ENCODE measurements at places on chromosomes 4 and X. TPM values are rescaled to one million over a fixed set of nuclear protein-coding genes. Genes with fewer than 3 reads are reported as not detected.

DNA sequence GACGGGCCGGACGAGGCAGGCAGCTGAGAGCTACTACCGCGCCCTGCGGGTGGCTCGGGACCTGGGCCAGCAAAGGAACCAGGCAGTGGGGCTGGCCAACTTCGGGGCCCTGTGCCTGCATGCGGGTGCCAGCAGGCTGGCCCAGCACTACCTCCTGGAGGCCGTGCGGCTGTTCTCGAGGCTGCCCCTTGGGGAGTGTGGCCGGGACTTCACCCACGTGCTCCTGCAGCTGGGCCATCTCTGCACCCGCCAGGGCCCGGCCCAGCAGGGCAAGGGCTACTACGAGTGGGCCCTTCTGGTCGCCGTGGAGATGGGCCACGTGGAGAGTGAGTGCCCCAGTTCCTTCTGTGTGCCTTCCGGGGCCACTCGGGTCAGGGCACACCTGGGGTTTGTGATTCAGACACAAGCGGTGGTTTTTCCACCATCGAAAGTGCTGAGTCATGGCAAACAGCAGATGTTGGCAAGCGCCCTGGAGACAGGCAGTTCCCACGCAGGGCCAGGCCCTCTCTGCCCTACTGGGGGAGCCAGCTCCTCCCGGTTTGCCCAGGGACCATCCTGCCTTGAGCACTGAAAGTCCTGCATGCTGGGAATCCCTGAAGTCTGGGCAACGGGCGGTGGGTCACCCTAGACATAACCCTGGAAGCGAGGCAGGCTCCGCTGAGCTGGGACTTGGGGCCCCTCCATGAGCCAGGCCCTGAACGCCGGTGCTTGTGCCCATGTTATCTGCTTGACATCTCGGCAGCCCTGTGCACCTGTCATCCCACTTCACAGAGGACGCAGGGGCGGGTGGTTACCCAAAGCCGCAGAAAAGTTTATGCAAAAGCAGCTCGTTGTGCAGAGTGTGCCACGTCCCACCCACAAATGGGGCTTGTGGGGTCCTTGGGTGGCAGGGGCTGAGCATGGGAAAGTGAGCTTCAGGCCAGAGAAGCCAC lies 29.5 kb downstream of the SH3TC1 start:
- H3K27ac ChIP-seq: no peak overlapping the region
- no peaks in the 10 kb centered on the region for H3K27me3 ChIP-seq
- DNase-seq: peak; percentile 92
- H3K4me1 ChIP-seq: peaks cover 17% of the 10 kb centered on the region
- peaks cover 32% of the 10 kb centered on the region for H3K36me3 ChIP-seq

Gene PDE6B
- total RNA-seq: 9.1 TPM

GRCh38 chr4:174230680-174231079 lies 52.8 kb downstream of the FBXO8 start:
- no peak overlapping the region for H3K27ac ChIP-seq
- no peak for DNase-seq
- no peaks in the 10 kb centered on the region for H3K4me1 ChIP-seq
- no peak overlapping the region for H3K4me3 ChIP-seq
- H3K27me3 ChIP-seq: no peaks in the 10 kb centered on the region
- H3K36me3 ChIP-seq: no peaks in the 10 kb centered on the region

GRCh38 chr4:41394481-41394894 lies 137.8 kb downstream of the UCHL1 start:
- H3K4me1 ChIP-seq: no peaks in the 10 kb centered on the region
- no peak overlapping the region for H3K27ac ChIP-seq
- H3K36me3 ChIP-seq: no peaks in the 10 kb centered on the region
- H3K4me3 ChIP-seq: no peak overlapping the region
- DNase-seq: no peak

Gene VEGFC
- 19.0 TPM for total RNA-seq

Gene GLRA3
- not detected for total RNA-seq

Gene SNX12
- 53.6 TPM for total RNA-seq

Gene IRF2
- total RNA-seq: 44.0 TPM

- H3K4me1 ChIP-seq: no peaks in the 10 kb centered on the region
- DNase-seq: no peak
- H3K27ac ChIP-seq: no peak overlapping the region
- H3K36me3 ChIP-seq: no peaks in the 10 kb centered on the region
These were observed 23.6 kb downstream of the CHST7 start for GRCh38 chrX:46597208-46597607.

Gene GPM6B
- 37.1 TPM for total RNA-seq

DNA sequence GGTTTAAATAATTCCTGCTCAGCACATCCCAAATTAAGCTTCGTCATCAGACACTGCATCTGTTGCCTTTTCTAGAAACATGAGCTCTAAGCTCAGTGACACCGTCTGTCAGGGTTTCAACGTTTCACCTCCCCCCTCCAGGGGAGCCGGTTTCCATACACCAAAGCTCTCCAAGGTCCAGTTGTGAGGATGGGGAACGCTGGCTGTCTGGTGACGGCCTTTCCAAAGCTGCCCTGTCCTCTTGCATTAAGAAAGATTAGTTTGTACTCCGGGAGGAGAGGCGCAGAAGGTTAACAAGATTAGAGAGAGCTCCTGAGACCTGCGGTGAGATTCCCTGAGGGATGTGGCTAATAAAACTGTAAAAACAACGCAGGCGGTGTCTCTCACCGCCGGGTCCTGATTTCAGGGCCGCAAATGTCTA lies 43.2 kb downstream of the ASMT start:
- no peak for DNase-seq
- peak overlapping the region; percentile 34 for H3K4me3 ChIP-seq
- H3K27ac ChIP-seq: peak overlapping the region; percentile 30
- H3K27me3 ChIP-seq: no peaks in the 10 kb centered on the region

Gene CENPVL1
- total RNA-seq: not detected

DNA sequence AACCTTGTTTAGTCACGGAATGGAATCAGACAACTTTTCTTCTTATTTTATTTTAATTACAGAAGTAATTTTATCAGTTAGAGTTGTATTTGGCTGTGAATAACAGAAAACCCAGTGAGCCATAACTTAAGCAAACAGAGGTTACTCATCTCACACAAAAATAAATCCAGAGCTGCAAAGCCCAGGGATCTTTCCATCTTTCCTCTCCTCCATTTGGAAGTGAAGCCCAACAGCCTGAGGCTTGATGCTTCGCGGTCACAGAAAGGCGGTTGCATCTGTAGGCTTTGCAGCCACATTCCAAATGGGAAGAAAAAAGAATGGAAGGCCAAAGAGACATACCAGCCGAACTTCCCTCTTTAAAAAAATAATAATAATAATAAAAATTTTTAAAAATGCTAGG lies 22.6 kb downstream of the CHRNA9 start:
- DNase-seq: no peak
- H3K27ac ChIP-seq: no peak overlapping the region
- no peaks in the 10 kb centered on the region for H3K4me1 ChIP-seq
- H3K36me3 ChIP-seq: no peaks in the 10 kb centered on the region
- H3K27me3 ChIP-seq: no peaks in the 10 kb centered on the region

GRCh38 chr4:79023799-79024770 lies 84.8 kb upstream of the PAQR3 start:
- no peaks in the 10 kb centered on the region for H3K36me3 ChIP-seq
- H3K27me3 ChIP-seq: no peaks in the 10 kb centered on the region
- no peak overlapping the region for H3K4me3 ChIP-seq
- H3K4me1 ChIP-seq: no peaks in the 10 kb centered on the region

GRCh38 chrX:150870029-150870428 lies 28.4 kb downstream of the CD99L2 start:
- no peaks in the 10 kb centered on the region for H3K4me1 ChIP-seq
- H3K27me3 ChIP-seq: no peaks in the 10 kb centered on the region
- H3K4me3 ChIP-seq: no peak overlapping the region
- no peak overlapping the region for H3K27ac ChIP-seq
- DNase-seq: no peak

Gene PCDH10
- 0.41 TPM for total RNA-seq

DNA sequence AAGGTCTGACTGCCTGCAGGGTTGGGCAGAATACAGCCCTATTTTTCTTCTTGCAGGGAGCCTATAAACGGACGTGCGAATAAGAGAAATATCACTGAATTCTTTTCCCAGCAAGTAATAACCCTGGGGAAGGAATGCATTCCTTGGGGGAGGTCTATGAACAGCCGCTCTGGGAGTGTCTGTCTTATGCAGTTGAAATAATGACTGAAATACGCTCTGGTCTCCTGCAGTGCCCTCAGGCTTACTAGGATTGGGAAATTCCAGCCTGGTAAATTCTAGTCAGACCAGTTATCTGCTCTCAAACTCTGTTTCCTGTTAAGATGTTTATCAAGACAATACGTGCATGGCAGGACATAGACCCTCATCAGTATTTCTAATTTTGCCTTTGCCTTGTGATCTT lies 72.1 kb upstream of the FAM241A start:
- H3K36me3 ChIP-seq: no peaks in the 10 kb centered on the region
- H3K4me3 ChIP-seq: no peak overlapping the region
- no peaks in the 10 kb centered on the region for H3K27me3 ChIP-seq

Gene ATOH1
- total RNA-seq: not detected

Gene HSFX1
- 1.4 TPM for total RNA-seq

Gene ODAPH
- not detected for total RNA-seq

Gene MAGEE2
- total RNA-seq: not detected

Gene ADH6
- 0.61 TPM for total RNA-seq

DNA sequence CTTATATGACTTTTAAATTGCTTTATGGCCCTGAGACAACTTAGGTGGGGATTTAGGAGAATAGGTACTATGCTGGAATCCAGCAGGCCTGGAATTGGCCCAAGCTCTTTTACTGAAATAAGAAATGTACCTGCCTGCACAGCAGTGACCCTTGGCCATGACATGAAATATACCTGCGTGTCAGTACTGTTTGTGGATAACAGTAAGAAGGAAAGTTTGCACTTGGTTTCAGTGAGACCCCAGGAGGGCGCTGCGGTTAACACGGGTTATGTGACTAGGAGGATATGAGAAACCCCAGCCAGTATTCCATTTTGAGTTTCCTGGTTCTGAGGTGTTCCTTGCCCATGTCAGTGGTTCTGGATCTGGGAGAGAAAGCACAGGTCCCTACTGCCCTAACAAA lies 5.3 kb downstream of the MTM1 start:
- no peak overlapping the region for H3K27ac ChIP-seq
- peaks cover 22% of the 10 kb centered on the region for H3K4me1 ChIP-seq
- no peaks in the 10 kb centered on the region for H3K36me3 ChIP-seq

Gene FGF5
- total RNA-seq: not detected

Gene MGAT4D
- not detected for total RNA-seq
